ENCODE measurements at places on chromosomes 5 and 9. TPM values are rescaled to one million over a fixed set of nuclear protein-coding genes. Genes with fewer than 3 reads are reported as not detected.

ENTREP1 gene
- polyA plus RNA-seq = 44.1 TPM

CSF1R gene
- polyA plus RNA-seq = 22.7 TPM

SV2C gene
- polyA plus RNA-seq = 0.38 TPM

DAPK1 gene
- polyA plus RNA-seq = 217 TPM

RASEF gene
- polyA plus RNA-seq = 9.3 TPM

WNT8A gene
- polyA plus RNA-seq = not detected

SH3GL2 gene
- polyA plus RNA-seq = 8.1 TPM

IL7R gene
- 7.9 TPM for polyA plus RNA-seq

FREM1 gene
- 93.6 TPM for polyA plus RNA-seq

SNCAIP gene
- 16.0 TPM for polyA plus RNA-seq

RPL37 gene
- polyA plus RNA-seq = 2,403 TPM

PDE6A gene
- polyA plus RNA-seq = 0.24 TPM

ANXA6 gene
- polyA plus RNA-seq = 282 TPM

ZMAT2 gene
- polyA plus RNA-seq = 117 TPM

PCDHGA10 gene
- 5.5 TPM for polyA plus RNA-seq

ADAMTSL2 gene
- polyA plus RNA-seq = 18.3 TPM

STING1 gene
- 68.1 TPM for polyA plus RNA-seq

PFN3 gene
- polyA plus RNA-seq = not detected

BAAT gene
- polyA plus RNA-seq = 0.42 TPM

PCDHGA8 gene
- 0.82 TPM for polyA plus RNA-seq

Measured in left lung (tissue), 14 donors.